Activated CD4-positive, alpha-beta T cell treated with anti-CD3 and anti-CD28 coated beads for 36 hours (primary cell): ENCODE measurements at places on chromosomes 13 and 19. TPM values are rescaled to one million over a fixed set of nuclear protein-coding genes. Genes with fewer than 3 reads are reported as not detected.

DNA sequence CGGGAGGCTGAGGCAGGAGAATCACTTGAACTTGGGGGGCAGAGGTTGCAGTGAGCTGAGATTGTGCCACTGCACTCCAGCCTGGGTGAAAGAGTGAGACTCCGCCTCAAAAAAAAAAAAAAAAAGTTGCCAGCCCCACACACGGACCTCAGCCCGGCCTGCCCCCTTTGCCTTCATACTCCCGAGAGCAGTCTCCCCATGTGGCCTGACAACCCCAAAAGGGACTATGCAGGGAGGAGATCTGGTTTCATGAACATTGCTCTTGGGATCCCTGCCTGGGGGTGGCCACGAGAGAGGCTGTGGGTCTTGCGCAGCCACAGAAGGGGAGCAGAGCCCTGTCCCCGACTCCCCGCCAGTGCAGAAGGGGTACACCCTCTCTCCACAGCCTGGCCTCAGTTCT lies 30.9 kb upstream of the ADGRE5 start:
- no peak for DNase-seq
- no peak overlapping the region for H3K27ac ChIP-seq
- H3K27me3 ChIP-seq = no peaks in the 10 kb centered on the region
- no peaks in the 10 kb centered on the region for H3K36me3 ChIP-seq
- no peak overlapping the region for H3K4me3 ChIP-seq

DNA sequence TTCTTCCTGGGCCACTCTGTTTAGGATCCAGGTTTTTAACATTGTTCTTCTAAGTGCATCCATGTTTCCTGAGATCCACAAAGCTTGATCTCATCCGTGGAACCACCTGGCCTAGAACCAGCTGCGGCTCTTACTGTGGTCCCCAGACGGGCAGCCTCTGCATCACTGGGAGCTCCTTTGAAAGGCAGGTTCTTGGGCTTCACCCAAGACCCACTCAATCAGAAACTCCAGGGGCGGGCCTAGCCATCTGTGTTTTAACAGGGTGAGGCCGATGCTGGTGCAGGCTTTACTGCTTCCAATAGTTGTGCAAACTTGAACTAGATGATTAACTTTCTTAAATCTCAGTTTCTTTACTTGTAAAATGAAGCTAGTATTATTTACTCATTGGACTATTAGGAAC lies 605.7 kb downstream of the FGF9 start:
- H3K36me3 ChIP-seq = no peaks in the 10 kb centered on the region
- no peak for DNase-seq
- H3K4me3 ChIP-seq = no peak overlapping the region
- H3K27me3 ChIP-seq = no peaks in the 10 kb centered on the region
- peaks cover 6% of the 10 kb centered on the region for H3K4me1 ChIP-seq

GRCh38 chr13:28147495-28147894 lies 9.2 kb downstream of the PAN3 start:
- no peaks in the 10 kb centered on the region for H3K27me3 ChIP-seq
- DNase-seq = peak; percentile 17
- no peak overlapping the region for H3K27ac ChIP-seq
- peaks cover 52% of the 10 kb centered on the region for H3K4me1 ChIP-seq
- peaks cover 12% of the 10 kb centered on the region for H3K36me3 ChIP-seq

GRCh38 chr19:35117799-35118198 lies 2.2 kb downstream of the FXYD3 start:
- H3K27ac ChIP-seq = no peak overlapping the region
- H3K4me3 ChIP-seq = no peak overlapping the region
- no peak for DNase-seq
- H3K27me3 ChIP-seq = no peaks in the 10 kb centered on the region

DNA sequence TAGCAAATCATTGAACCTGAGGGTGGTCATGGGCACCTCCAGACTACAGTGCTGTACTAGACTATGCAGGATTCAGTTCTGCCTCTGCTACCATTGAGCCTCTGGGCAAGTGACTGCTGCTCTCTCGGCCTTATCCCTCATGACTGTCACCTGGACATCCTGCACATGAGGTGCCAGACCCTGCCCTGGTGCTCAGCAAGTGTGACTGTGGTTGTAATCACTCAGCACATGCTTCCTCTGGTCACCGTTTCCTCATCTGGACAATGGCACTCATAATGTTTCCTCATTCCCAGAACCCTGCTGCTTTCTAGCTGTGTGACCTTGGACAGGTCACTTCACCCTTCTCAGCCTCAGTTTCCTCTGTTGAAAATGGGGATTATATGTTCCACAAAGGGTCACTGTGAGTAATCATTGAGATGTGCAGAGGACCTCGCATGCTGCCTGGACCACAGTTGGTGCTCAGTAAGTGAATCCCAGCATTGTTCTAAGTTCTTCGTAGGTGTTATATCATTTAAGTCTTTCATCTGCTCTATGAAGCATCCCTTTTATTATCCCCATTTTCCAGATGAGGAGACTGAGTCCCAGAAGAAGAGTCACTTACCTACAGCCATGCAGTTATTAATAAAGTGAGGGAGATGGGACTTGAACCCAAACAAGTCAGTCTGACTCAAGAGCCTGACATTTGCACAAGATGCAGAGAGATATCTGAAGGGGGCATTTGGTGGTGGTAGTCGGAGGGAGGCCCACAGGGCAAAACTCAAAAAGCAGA lies 3.2 kb downstream of the SYT3 start:
- no peaks in the 10 kb centered on the region for H3K36me3 ChIP-seq
- DNase-seq = no peak
- peaks cover 4% of the 10 kb centered on the region for H3K4me1 ChIP-seq
- H3K4me3 ChIP-seq = no peak overlapping the region
- H3K27ac ChIP-seq = no peak overlapping the region

- H3K27ac ChIP-seq = no peak overlapping the region
- no peak overlapping the region for H3K4me3 ChIP-seq
- no peaks in the 10 kb centered on the region for H3K36me3 ChIP-seq
- H3K4me1 ChIP-seq = no peaks in the 10 kb centered on the region
- no peak for DNase-seq
- peaks cover 18% of the 10 kb centered on the region for H3K27me3 ChIP-seq
Observed at GRCh38 chr13:113897161-113897560, 33.3 kb upstream of the GAS6 start.

GRCh38 chr19:6983448-6983847 lies 37.8 kb downstream of the MBD3L2B start:
- no peak overlapping the region for H3K4me3 ChIP-seq
- H3K27me3 ChIP-seq = no peaks in the 10 kb centered on the region
- no peak overlapping the region for H3K27ac ChIP-seq

TECR gene
- 106 TPM for total RNA-seq

CCDC194 gene
- 1.6 TPM for total RNA-seq

TTC9B gene
- not detected for total RNA-seq

THSD8 gene
- total RNA-seq = 31.0 TPM

ZNF841 gene
- total RNA-seq = 18.0 TPM
